Activated T-helper 2 cell treated with anti-CD3 and anti-CD28 coated beads, Interferon-gamma antibody, Interleukin-2, Interleukin-4, amounts not matched to agents 10 μg/mL and 5 μg/mL and 100 μg/mL, durations not matched to agents 14 hours and 24 hours and 36 hours (primary cell): ENCODE measurements at places on chromosomes 1 and 21. TPM values are rescaled to one million over a fixed set of nuclear protein-coding genes. Genes with fewer than 3 reads are reported as not detected.

The GPR25 gene
- total RNA-seq = not detected in 2 replicates

The TMEM125 gene
- total RNA-seq = not detected in 2 replicates

The S100A1 gene
- total RNA-seq = not detected in 2 replicates

The FAM163A gene
- total RNA-seq = not detected in 2 replicates

The TPTE gene
- not detected in 2 replicates for total RNA-seq

- no peak for DNase-seq
Measured at GRCh38 chr1:194870860-194871259, 1684.4 kb upstream of the B3GALT2 start.

DNA sequence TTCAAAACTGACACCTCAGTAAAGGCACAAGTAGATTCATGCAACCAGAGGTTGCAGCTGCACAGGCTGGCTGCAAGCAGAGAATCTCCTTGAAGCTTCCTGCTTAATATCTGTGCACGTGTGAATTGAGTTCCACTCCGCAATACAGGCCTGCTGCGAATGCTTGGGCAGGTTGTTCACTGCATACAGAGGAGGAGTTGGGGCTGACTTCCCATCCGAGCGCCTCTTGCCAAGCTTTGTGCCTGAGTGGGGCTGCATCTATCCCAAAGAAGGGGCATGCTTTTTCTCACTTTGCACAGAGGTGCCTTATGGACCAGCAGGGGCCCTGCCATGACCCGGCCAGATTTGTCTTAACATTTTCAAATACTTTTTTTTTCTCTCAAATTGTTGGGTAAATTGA is 17.9 kb upstream of the PADI1 start:
- DNase-seq = no peak

- DNase-seq = no peak
Measured at GRCh38 chr1:117581391-117581943, 24.4 kb upstream of the TENT5C start.

The GSTM5 gene
- total RNA-seq = 0.09 and 0.46 TPM in 2 replicates

The SEMA4A gene
- 128 and 132 TPM in 2 replicates for total RNA-seq

DNA sequence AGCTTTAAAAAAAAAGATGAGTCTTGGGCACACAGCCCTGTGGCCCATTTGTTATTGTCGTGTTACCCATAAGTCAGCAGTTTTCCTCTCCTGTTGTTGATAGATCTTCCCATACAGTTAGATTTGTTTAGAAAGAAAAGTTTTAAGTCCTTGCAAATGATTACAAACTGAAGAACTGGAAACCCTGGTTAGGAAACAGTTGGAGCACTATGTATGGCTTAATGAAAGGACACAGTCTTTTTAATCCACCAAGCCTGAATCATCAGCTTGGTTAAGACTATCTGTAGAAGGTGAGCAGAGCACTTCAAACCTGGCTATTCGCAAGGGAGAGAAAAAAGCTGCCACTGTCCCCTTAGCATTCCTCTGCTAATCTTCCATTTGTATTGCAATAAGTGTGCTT is 241.0 kb downstream of the DISC1 start:
- DNase-seq = no peak

- DNase-seq = no peak
Measured at GRCh38 chr1:201739492-201740085, 89.4 kb upstream of the IPO9 start.

GRCh38 chr1:3030663-3031381 is 9.6 kb downstream of the ACTRT2 start:
- no peak for DNase-seq

DNA sequence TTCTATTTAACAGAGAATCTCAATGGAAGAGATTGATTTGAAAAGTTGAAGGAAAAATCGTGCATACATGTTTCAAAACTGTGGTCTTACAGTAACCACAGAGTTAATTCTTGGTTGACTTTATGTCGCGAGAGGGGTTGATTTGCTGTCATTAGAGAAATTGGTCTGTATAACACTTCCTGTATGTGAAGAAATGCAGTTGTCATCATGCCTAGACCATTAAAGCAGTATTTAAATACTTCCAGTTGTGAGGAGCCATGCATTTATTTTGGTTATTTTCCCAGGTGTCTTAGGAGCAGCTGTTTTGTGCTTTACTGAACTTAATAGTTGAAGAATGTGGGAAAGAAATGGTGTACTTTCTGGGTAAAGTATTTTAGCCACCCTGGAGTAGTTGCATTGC is 76.2 kb downstream of the NFIA start:
- no peak for DNase-seq

DNA sequence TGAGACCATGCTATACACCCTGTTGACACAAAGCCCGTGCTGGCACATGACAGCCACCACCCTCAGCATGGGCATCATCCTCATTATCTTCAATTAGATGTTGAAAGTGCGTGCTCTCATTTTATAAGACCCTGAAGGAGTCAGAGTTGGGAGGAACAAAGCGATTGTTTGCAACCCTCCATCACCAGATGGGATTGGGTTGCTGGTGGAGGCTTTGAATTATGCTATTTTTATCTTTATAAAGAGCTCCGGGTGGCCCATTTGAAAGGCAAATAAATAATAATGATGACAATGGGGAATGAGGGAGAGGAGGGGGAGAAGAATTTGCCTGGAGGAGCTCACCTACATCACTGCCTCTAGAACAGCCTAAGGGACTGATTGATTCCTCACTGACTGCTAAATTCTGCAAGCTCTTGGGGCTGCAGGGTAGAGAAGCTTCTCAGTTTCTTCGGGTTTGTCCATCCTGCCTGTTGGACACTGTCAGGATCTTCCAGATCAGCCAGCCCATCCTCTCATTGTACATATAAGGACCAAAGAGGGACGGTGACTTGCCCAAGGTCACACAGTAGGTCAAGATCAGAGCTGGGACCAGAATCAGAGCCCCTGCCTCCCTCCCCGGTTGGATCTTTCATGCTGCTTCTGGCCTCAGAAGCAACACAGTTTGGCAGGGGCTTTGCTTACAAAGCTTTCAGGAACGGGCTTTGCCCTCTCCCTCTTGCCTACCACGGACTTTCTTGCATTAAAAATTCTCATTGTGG is 130.9 kb upstream of the ZBTB40 start:
- DNase-seq = no peak

The F13B gene
- total RNA-seq = not detected in 2 replicates

The MPL gene
- not detected in 2 replicates for total RNA-seq

DNA sequence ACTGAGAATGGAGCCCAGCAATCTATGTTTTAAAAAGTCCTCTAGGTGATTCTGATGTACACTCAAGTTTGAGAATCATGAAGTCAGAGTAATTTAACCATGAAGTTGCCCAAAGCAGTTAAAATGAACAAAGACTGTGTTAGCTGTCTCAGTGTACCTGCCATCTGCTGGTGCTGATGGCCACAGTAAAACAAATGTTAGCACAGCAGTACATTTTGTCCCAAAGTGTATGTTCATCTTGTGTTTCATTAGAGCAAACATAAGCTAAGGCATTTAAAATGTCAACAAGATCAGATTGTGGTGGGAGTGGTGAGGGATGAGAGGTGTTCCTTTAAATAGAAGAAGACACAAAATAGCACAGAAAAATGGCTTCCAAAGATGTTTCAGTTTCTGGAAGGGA is 31.1 kb downstream of the FYB2 start:
- DNase-seq = no peak

The TMEM81 gene
- 3.2 and 3.3 TPM in 2 replicates for total RNA-seq

DNA sequence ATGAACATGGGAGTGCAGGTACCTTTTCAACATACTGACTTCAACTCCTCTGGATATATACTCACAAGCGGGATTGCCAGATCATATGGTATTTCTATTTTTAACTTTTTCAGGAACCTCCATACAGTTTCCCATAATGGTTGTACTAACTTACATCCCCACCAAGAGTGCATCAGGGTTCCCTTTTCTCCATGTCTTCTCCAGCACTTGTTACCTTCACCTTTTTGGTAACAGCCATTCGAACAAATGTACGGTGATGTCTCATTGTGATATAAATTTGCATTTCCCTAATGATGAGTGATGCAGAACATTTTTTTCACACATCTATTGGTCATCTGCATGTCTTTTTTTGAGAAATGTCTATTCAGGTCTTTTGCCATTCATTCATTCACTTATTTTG is 25.9 kb upstream of the ACTA1 start:
- no peak for DNase-seq

The TRNP1 gene
- total RNA-seq = 0.85 and 0.89 TPM in 2 replicates

- no peak for DNase-seq
Measured at GRCh38 chr1:215044151-215044550, 38.4 kb upstream of the KCNK2 start.

The ACTRT2 gene
- total RNA-seq = not detected in 2 replicates

GRCh38 chr1:31216016-31216415 is 23.7 kb downstream of the NKAIN1 start:
- no peak for DNase-seq

DNA sequence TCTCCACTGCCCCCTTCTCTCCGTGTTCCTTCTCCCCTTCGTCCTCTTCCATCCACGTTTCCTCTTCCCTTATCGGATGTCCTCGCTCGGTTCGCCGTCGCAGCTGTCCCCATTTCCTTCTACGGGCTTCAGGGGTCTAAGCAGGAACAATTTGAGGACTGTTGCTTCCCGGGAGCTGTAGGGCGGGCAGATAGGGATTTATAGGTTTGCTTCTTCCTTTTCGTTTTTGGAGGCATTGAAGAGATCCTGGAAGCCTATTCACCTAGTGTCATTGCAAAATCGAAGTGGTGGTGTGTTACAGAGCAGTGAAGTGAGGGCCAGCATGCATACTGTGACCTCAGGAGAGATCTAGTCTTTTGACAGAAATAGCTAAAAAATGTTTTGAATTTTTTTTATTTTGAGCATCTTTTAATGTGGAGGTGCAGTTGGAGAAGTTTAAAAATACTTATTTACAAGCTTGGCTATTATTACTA is 897 bp downstream of the ZYG11B start:
- no peak for DNase-seq

- DNase-seq = no peak
Measured at GRCh38 chr1:214826619-214827018, 223.6 kb downstream of the CENPF start.

- DNase-seq = no peak
Measured at GRCh38 chr1:235416662-235417049, 49.4 kb downstream of the TBCE start.

GRCh38 chr1:93705892-93706500 is 24.4 kb upstream of the BCAR3 start:
- no peak for DNase-seq

The UTS2 gene
- total RNA-seq = not detected in 2 replicates

DNA sequence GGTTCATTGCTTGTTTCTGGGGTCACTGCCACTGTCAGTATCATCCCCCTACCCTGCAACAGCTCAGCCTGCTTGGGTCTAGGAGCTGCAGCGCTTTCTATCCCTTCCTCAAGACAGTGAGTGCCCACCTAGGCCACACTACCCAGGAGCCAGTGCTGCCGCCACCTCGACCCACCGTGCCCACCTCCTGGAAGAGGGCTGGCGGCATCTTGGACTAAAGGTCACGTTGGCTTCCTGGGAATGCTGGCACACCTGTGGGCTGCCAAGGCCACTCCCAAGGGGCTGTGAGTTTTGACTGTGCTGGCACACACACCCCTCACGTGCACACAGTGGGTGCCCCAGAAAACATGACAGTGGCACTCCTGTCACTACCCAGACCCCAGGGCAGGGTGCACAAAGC is 22.1 kb downstream of the CRYAA start:
- DNase-seq = no peak

The FAM151A gene
- total RNA-seq = not detected in 2 replicates

- no peak for DNase-seq
Measured at GRCh38 chr21:44729336-44730027, 18.1 kb upstream of the TSPEAR start.

- DNase-seq = no peak
Measured at GRCh38 chr1:147851149-147851548, 51.4 kb upstream of the GJA8 start.

DNA sequence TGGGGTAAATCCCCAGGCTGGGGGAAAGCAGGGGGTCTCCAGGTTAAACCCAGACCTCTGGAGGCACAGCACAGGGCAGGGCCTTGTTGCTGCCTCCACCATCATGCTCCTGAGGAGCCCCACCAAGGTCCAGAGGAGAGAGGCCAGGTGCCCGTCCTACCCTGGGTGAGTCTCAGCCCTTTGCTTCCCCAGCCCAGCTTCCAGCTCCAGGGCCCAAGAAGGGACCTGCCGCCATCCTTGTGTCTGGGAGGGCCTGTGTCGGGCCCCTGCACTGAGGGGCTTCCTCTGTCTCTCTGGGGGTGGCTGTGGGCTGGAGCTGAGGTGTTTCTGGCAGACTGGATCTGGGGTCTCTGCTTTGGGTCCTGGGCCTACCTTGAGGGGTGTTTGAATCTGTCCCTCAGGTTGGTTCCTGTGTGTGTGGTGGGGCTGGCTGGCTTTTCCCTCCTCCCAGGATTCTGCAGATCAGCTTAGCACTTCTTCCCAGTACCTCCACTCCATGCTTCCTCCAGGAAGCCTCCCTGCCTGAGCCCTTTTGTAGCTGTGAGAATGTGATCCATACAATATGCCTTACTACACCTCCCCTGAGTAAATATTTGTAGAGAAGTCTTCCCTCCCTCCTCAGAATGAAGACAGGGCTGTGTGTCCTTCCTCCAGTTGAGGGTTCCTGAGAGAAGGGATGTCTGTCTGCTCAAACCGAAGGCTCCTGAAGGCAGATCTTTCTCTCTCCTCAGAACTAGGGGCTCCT is 6.2 kb downstream of the GPR3 start:
- no peak for DNase-seq

DNA sequence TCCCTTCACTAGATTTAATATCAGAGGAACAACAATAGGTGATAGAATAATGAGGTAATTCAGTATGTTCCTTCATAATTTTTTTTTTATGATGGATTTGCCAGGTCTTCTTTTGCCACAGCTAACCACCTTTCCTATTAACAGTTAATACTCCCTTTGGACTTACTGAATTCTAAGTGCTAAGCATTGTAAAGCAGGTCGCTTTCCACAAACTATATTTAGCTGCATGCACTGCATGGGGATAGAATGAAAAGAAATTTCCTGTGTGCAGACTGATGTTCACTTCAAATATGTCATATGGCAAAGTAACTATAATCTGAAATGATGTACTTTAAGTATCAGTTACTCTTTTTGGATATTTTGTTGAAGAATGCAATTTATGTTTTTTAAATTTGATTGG is 85.8 kb downstream of the GPR161 start:
- no peak for DNase-seq

- no peak for DNase-seq
Measured at GRCh38 chr1:107247679-107248078, 106.8 kb downstream of the NTNG1 start.

- DNase-seq = no peak
Measured at GRCh38 chr1:180912211-180912800, 391 bp upstream of the KIAA1614 start.

The AGT gene
- not detected in 2 replicates for total RNA-seq

The TGFB2 gene
- total RNA-seq = 0.05 TPM in 1 of 2 replicates, not detected in the other

- DNase-seq = no peak
Measured at GRCh38 chr1:67347688-67348472, 40.2 kb downstream of the IL12RB2 start.

The OR10Z1 gene
- not detected in 2 replicates for total RNA-seq

- DNase-seq = no peak
Measured at GRCh38 chr21:15732290-15732995, 2.7 kb downstream of the USP25 start.

The HMGCS2 gene
- total RNA-seq = not detected in 2 replicates

The ETNK2 gene
- total RNA-seq = 0.32 and 0.37 TPM in 2 replicates

- no peak for DNase-seq
Measured at GRCh38 chr1:161073474-161074121, 3.9 kb upstream of the ARHGAP30 start.

- no peak for DNase-seq
Measured at GRCh38 chr1:18505666-18506065, 24.9 kb downstream of the KLHDC7A start.

- DNase-seq = no peak
Measured at GRCh38 chr1:151405187-151405951, 6.0 kb downstream of the PSMB4 start.

The FAM177B gene
- total RNA-seq = not detected in 2 replicates

The PTGS2 gene
- 109 and 112 TPM in 2 replicates for total RNA-seq

GRCh38 chr1:19765623-19766022 is 34.1 kb downstream of the TMCO4 start:
- no peak for DNase-seq

The SELENBP1 gene
- total RNA-seq = not detected in 2 replicates
